ENCODE measurements at places on chromosomes 13 and 19.

DNA sequence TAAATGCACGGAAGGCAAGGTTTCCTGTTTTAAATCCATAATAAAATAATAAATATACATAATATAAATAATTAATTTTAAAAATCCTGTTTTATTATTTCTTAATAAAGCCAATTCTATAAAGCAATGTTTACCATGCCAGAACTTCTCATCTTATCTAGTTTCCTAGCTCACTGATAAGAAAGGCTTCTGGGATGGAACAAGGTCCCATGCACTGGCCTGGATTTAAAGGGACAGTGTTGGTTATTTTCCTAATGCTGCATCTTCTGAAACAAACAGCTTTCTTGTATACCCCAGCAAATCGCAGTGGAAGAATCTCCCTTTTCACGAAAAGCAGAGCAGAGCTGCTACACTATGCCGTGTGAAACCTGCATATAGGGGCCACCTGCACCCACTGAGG is 68.8 kb downstream of the LNX2 start:
- DNase-seq = no peak

- no peak for DNase-seq
Observed at GRCh38 chr13:77034881-77035280, 7.9 kb upstream of the FBXL3 start.

GRCh38 chr13:89363144-89363543 is 1692.0 kb downstream of the SLITRK5 start:
- no peak for DNase-seq

DNA sequence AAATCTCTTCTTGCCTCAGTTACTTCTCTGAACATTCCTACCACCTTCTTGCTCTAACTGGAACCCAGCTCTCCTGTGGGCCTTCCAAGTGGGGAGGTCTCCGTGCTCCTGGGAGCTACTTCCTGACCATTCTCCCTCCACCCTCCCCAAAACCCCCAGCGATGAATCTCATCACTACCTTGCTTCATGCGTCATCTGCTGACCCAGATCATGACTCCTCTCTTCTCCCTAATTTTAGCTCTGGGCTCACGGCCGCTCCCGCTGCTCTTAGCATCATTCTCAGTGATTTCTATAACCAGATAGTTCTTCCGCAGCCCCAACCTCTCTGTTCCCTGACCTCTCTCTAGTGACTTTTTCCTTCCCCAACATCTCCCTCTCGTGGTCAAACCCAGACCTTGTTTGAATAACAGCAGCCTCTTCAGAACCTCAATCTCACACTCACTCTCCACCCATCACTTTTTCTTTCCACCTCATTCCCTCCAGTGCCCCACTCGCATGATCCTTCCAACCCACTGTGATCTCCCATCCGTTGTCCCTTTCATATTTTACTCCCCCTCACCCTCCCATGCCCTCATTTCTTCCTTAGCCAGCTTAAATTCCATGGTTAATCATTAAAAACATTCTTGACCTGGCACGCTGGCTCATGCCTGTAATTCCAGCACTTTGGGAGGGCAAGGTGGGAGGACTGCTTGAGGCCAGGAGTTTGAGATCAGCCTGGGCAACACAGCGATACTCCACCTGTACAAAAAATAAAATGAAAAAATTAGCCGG is 21.8 kb downstream of the MRPS12 start:
- peak; percentile 83 for DNase-seq

- DNase-seq = peak; percentile 38
Observed at GRCh38 chr13:36131222-36131930, at the start of gene DCLK1. Gene DCLK1 (minus strand): TSS chr13:36131382.

GRCh38 chr19:10612499-10613119 is 12.7 kb upstream of the SLC44A2 start:
- DNase-seq = no peak

DNA sequence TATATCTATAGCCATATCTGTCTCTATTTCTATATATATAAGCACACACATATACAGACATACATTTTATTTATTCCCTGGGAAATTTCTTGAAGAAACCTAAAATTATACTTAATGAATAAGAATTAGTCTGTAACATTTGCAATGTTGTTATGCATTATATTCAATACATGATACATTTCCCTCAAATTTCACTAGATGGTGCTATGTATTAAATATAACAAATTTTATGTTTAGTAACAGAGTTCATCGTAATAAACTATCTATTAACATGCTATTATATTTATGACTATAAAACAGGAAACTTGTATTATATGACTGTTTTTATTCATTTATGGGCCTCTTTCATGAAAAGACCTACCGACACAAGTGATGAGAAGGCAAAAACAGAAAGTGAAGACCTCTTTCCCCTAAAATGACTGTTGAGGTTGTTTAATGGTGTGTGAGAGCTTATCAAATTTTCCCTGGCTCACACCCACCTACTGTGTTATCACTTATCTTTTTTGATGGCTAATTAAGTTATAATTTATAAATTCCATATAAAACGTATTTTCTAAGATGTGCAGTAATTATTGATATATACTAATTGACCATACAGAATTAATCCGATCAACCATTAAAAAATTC is 881.9 kb downstream of the SLITRK6 start:
- DNase-seq = peak; percentile 27

DNA sequence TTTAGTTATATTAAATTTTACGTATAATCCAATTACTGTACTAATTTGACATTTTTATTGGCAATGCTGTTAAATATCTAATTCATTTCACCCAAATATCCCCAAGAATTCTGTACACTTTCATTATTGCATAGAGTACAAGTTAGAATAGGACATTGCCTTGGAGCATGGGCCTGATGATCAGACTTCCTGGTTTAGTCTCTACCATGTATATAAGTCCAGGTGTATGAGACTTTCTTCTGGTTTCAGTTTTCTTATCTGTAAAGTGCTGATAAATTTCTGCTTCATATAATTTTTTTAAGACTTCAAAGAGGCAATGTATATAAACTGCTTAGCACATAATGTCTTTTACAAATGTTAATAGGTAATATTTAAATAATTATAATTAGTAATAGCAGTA is 179.4 kb downstream of the KLF12 start:
- DNase-seq = no peak

DNA sequence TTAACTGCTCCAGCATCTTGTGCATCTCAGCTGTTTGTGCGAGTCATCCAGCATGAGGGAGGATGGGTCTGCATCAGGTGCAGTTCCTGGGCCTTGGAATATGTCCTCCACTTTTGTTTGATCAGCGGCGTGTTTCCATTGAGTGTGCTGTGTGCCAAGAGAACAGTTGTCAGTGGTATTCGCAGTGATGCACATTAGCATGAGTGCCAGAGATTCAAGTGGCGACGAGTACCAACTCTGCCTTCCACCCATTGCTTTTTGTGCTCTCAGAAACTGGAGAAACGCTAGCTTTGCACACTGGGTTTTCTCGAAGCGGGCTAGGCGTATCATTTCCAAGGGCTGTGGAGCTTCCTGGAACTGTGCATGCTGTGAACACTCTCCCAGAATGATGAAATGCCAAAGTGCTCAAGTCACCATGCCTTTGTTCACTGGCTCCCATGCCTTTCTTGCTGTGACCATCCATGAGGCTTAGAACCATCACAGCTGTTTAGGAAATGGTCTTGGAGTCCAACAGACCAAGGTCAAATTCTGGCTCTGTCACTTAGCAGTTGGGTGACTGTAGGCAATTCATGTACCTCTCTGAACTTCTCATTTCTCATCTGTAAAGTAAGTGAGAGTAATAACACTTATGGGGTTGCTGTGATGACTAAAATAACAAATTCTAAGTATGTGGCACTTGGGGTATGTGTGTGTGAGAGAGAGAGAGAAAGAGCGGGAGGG is 18.4 kb downstream of the LRCH1 start:
- DNase-seq = peak; percentile 64

DNA sequence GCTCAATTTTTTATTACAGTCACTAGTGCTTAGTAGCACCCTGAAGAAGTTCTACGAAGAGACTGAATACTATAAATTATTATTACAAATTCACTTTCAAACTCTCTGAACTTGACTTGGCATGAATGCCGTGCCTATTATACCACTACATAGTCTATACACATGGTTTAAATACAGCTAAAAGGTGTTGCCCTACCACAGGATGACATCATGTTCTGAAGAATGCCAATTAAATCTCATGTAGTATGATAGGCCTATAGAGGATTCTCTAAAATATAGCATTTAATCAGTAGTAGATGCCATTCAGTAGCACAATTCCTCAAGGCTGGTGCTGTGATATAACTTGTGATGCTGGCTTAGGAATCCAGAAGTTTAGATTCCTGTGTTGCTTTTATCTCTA is 16.7 kb upstream of the POSTN start:
- DNase-seq = no peak

- no peak for DNase-seq
Observed at GRCh38 chr19:41311613-41312012, 1.6 kb downstream of the CCDC97 start.

- no peak for DNase-seq
Observed at GRCh38 chr19:24069905-24070657, 16.9 kb upstream of the ZNF254 start.

DNA sequence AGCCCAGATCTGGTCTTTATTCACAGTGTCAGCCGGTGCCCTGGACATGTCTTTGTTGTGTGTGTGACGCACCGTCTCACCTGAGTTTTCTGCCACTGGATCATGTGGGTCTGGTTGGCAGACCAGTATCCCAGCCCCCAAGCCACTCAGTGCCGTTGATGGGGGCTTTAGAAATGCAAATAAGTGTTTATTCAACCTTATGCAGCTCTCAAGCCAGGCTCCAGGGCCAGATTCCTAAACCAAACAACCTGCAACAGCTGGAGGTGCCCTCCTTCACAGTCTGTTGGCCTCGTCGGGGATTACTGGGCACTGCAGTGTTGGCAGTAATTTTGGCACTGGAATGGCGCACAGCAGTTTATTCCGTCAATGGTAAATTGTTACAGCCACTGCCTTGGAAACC is 21.6 kb downstream of the FAM124A start:
- DNase-seq = peak; percentile 12

DNA sequence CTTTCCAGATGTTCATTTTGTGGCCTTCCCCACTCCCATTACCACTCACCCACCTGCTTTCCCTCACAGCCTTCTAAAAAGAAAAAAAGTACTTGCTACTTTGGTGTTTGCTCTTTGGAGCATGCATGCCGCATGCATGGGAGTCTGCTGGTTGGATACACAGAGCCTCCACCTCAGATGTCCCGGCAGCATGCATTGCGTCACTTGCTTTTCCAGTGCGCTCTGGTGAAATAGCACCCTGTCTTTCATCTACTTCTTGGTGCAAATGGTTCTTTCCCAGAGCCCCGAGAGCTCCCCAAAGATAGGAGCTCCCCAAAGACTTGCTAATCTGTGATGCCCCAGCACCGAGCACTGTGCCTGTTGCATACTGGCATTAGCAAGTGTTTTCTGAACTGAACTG is 333.2 kb upstream of the ZNF507 start:
- DNase-seq = no peak

DNA sequence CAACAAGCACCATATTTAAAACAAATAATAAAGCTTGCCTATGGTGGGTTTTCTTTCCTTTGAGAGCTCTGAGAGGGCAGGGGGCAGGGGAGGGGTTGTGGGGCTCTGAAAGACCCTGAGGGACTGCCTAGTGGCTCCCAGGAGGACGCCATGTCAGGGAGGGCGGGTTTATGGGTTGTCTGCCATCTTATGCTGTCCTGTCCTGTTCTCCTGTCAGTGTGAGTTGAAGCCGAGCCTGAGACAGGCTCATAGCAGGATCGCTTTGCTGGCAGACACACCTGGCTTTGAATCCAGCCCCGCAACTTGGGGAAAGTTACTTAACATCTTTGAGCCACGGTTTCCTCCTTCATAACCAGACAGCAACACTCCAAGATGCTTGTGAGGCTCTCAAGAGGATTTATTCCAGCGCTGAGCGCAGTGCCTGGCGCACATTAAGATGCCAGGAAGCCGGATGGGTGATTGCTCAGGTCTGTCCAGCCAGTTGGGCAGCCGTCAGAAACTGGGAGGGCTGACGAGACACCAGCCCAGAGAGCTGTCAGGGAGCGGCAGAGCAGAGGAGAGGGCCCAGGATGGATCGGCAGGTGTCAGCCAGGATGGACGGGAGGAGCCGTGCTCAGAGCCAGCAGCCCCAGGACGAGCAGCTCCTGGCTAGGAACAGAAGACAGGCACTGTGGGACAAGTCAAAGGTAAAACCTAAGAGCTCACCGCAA is 36.8 kb upstream of the C1QTNF9 start:
- DNase-seq = no peak

DNA sequence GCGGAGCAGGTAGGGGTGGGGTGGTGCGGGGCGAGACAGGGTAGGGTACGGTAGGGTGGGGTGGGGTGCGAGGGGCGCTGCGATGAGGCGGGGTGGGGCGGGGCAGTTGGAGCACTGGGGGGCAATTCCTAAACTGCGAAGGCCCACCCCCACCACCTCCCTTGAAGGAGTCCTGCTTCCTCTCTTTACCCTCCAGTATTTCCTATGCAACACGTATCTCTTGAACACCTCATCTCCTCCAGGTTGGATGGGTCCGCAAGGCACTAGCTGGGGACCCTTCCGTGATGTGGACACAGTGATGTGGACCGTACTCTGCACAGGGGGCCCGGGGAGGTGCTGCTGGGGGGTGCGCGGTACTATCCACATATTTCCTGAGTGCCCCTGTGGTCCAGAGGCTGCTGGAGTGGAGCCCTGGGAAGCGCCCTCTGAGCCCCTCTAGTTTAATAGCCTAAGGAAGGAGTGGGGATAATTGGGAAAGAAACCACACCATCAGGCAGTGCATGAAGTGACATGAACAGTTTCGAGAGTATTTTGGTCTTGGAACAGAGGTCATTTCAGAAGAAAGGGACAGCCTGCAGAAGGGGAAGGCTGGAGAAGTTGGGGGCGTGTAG is 1.1 kb downstream of the IL17D start:
- DNase-seq = no peak

- no peak for DNase-seq
Observed at GRCh38 chr13:53781941-53782340, 753.3 kb downstream of the OLFM4 start.

GRCh38 chr13:28179974-28180373 is 41.6 kb downstream of the PAN3 start:
- DNase-seq = no peak

DNA sequence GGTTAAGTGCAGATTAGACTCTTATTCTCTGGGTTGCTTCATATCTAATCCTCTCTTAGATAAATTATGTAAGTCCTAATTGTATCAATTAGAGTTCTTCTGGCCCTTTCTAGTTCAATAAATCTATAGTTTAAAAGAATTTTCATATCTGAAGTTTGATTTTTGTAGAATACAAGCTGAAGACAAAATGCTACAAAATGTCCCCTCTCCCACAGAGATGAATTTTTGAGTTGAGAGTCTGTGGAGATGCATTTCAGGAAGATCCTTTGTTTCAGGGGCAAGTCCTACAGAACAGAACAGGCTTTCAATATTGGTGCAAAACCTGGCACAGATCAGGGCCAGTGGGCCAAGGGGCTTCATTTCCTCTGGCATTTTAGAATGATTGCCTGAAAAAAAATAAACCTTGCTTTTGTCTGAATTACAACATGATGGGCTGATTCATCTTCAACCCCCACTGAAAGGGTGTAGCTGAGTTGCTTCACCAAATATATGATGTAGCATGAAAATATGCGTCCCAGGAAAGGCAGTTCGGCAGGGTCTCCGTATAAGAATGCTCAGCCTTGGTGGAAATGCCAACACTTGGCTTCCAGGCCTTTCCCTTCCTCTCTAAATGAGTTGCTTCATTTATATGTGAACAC is 6.4 kb upstream of the IPO5 start:
- DNase-seq = no peak

GRCh38 chr13:32734511-32734910 is 148.3 kb downstream of the PDS5B start:
- no peak for DNase-seq

Data from NCI-H345 (cell line).